GM23248 (cell line): ENCODE measurements at places on chromosomes 4 and X.

DNA sequence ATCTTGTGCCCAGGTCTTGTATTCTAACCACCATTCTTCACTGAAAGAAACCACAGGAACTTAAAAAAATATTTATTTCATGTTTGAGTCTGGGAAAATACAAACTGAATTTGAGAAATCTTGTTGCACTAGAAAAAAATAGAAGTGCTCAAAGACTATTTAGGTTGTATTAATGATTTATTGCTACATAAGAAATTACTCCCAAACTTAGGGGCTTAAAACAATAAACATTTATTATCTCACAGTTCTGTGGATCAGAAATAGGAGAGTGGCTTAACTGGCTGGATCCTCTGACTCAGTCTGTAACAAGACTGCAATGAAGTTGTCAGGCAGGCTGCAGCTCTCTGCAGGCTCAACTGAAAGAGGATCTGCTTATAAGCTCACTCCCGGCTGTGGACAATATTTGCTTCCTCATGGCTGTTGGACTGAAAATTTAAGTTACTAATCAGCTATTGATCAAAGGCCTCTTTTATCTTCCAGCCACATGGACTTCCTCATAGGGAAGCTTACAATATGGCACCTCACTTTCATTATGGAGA, 295.4 kb upstream of the FAM241A start:
- peak; percentile 8 for DNase-seq

DNA sequence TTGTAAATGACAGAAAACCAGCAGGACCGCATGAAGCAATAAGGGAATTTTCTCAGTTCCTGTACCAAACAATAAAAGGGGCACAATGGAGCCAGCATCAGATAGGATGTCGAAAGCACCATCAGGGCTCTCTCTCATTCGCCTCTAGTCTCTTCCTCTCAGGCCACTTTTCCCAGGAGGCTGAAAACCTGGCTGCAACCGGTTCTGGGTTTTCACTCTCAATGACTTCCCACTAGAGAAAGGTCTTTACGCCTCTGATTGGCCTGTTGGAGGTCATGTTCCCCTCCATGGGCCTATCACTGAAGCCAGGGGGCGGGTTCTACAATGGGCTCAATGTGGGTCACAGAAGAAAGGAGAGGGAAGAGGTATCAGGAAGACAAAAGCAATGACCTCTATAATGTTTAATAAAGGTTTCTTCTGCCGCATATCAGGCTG, 29.3 kb downstream of the ZNF827 start:
- peak; percentile 67 for DNase-seq

DNA sequence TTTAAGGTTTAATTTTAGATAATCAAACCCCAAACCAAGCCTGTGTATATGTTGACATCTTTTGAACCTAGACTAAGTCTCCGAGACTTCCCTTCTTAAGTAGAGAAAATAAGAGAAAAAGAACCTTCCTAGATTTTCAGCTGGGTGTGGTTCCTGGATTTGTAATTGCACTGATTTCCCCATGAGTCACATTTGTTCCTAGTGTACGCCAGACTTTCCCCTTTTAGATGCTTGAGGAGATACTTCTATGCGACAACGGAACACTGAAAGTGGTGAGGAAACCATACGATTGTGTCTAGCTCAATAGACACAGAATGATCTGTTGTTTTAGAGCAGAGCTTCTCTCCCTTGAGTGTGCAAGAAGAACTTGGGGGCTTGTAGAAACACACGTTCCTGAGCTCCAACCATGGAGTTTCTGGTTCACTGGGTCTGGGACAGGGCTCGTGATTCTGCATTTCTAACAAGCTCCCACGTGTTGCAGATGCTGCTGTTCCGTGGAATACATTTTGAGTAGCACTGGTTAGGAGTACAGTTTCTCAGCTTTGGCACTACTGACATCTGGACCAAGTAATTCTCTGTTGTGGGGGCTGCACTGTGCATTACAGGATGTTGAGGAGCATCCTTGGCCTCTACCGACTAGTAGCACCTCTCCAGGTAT, 87.1 kb downstream of the AMELX start:
- DNase-seq: peak; percentile 67

DNA sequence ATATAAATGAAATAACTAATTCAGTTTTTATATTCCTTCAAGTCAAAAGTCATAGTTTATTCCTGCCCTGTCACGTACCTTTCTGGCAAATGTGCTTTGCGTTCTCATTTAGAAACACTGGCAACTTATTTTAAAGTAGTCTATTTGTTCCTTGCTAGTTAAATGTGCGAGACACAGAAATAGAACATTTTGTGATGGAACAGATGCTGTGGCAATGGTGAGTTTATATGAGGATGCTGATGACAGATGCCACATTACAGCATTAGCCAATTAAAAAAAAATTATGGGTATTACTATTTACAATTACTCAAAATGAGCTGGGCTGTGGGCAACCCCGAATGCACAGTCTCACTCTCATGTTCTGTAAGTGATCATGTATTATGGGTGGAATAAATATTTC, 26.1 kb upstream of the EPHA5 start:
- DNase-seq: no peak

- DNase-seq: no peak
Observed at GRCh38 chrX:10230222-10230621, 73.4 kb downstream of the CLCN4 start.

DNA sequence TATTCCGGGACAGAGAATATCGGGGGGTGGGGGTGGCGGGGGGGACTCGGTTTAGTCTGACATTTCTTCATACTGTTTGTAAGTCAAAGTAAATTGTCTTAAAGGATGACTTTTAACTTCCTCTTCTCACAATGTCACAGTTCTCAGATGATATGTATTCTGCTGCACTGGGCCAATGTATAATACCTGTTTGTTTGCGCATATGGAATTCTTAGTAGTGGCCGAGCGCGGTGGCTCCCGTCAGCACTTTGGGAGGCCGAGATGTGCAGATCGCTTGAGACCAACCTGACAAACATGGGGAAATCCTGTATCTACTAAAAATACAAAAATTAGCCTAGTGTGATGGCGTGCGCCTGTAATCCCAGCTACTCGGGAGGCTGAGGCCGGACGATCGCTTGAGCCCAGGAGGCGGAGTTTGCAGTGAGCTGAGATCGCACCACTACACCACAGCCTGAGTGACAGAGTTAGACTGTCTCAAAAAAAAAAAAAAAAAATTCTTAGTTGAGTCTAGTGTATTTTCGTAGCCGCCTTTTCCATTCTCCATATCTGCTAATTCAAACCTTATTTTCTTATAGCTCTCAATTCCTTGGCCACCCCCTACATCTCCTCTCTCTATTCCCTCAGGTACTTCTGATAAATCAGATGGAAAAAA, 851 bp downstream of the POLR2B start:
- peak; percentile 69 for DNase-seq
